ENCODE measurements at places on chromosomes 11 and 22.

- peaks cover 2% of the 10 kb centered on the region for H3K36me3 ChIP-seq
- peak; percentile 39 for DNase-seq
Measured at GRCh38 chr11:78039919-78040671, 17.0 kb upstream of the KCTD14 start.

DNA sequence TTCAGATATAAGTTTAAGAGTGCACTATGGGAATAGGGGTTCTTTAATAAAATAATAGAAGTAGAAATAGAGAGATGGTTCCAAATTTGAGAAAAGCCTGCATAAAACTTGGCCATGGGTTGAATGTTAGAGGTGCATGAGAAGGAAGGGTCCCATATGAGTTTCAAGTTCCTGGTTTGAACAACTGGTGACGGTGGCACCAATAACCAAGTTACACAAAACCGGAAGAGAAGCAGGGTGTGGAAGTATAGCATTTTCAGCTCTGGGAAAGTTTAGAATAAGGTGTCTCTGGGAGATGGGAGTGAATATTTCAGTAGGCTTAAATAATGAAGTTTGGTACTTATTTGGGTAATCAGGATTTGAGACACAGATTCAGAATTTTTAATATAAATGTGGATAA, 2.4 kb downstream of the CASP1 start:
- peak overlapping the region; percentile 40 for H3K27ac ChIP-seq
- peak overlapping the region; percentile 98 for H3K4me3 ChIP-seq
- no peaks in the 10 kb centered on the region for H3K27me3 ChIP-seq
- DNase-seq, result no peak

- H3K36me3 ChIP-seq, result peaks cover 5% of the 10 kb centered on the region
- H3K4me3 ChIP-seq, result no peak overlapping the region
- no peaks in the 10 kb centered on the region for H3K4me1 ChIP-seq
- no peak overlapping the region for H3K27ac ChIP-seq
- no peaks in the 10 kb centered on the region for H3K27me3 ChIP-seq
Measured at GRCh38 chr11:124970925-124971324, 16.9 kb downstream of the CCDC15 start.

DNA sequence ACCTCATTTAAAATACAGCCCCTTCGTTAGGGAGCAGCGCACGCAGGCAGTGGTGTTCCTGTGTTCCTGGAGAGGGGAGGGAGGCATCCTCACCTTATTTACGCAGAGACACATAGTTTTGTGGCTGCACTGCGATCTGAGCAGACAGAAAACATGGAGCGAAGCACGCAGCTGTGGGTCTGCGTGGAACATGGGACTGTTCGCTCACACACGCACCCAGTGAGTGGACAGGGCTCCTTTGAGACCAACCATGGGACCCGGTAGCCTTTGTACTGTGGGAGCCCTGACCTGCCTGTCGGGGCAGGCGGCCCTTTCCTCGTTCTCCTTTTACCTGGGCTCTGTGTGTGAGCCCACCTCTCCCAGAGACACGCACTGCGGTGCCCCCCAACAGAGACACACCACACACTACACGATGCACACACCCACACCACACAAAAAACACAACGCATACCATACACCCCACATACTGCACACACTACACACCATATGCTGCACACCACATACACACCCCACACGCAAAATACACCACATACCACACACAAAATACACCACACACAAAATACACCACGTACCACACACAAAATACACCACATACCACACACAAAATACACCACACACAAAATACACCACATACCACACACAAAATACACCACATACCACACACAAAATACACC, 1245.7 kb downstream of the BRD1 start:
- peaks cover 9% of the 10 kb centered on the region for H3K27me3 ChIP-seq
- DNase-seq, result no peak
- no peaks in the 10 kb centered on the region for H3K4me1 ChIP-seq
- no peak overlapping the region for H3K27ac ChIP-seq

- H3K4me1 ChIP-seq, result no peaks in the 10 kb centered on the region
- no peak for DNase-seq
- no peak overlapping the region for H3K4me3 ChIP-seq
- H3K27me3 ChIP-seq, result peaks cover 5% of the 10 kb centered on the region
Measured at GRCh38 chr11:69417699-69418085, 63.8 kb upstream of the LINC01488 start.
